ENCODE measurements at places on chromosomes 6 and 20.

DNA sequence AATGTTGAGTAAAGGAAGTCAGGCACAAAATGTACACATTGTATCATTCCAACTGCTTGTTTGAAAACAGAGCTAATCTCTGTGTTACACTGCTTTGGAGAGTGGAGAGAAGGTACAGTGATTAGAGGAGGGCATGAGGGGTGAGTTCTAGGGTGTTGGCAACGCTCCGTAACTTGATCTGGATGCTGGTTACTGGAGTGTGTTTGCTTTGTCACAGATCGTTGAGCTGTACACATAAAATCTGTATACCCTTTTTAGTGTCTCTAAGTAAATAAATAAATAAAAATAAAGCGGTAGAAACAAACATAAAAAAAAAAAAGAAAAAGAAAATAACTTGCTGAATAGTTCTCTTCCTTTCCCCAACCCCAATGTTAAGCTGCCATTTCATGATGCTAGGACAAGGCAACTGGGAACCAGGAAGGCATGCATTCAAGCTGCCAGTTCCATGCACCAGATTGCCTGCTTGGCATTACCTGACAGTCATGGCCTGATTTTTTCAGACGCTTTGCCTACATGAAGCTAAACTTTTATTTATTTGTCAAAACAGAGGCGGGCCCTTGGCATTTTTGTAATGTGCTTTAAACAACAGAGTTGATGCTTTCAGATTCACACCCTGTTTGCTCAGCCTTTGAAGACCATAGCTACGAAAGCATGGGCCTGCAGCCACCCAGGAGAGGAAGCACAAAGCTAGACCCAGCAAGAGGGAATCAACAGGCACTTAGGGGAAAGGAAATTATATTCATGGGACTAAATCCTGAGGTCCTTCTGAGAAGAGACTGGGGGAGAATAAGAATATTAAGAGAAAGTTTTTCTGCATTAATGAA, 21.2 kb downstream of the TNFRSF21 start:
- DNase-seq, result no peak

DNA sequence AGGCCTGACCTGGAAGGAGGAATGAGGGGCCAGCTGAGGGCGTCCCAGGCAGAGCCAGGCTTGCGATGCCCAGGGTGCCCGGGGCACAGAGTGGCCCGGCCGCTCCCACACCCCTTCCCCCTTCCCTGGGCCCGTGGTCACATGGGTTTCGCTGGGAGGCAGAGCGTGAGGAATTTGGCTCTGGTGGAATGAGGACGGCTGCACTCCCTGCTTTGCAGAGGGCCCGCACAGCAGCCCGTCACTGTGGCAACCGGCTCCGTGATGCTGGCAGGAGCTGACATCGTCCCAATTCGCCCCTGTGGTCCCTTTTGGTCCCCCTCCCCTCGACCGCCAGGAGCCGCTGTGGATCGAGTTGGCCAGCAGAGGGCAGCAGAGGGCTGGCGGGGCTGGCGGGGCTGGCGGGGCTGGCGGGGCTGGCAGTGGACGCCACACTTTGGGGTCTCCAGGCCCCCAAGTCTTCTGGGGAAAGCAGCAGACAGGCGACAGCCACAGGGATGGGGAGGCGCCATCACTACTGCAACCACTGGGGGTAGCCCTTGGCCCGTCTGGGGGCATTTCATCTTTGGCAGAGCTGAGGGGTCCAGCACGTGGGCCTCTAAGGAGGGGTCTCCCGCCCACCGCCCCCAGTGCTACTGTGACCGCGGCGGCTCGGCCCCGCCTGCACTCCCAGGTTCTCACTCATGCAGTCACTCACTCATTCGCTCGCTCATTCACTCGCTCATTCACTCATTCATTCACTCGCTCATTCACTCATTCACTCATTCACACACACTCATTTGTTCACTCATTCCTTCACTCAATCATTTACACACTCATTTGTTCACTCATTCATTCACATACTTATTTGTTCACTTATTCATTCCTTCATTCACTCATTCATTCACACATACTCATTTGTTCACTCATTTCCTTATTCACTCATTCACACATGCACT, 49.7 kb upstream of the BHLHE23 start:
- DNase-seq, result peak; percentile 27

DNA sequence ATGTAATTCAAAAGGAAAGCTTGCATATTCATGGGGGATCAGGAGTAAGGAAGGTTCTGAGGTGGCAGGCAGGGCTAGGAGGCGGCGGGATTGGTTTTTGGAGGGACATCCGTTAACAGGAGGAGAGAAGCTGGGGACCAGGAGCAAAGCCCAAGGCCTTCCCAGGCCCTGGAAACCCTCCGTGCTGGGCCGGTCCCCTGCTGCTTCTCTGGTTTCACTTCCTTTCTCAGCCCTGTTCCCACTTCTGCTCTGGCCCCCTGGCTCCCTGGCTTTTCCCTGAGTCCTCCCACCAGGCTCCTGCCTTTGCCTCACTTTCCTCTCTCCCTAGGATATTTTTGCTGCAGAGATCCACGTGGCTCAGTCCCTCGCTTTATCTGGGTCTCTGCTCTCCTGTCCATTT, 26.4 kb upstream of the SALL4 start:
- no peak for DNase-seq

DNA sequence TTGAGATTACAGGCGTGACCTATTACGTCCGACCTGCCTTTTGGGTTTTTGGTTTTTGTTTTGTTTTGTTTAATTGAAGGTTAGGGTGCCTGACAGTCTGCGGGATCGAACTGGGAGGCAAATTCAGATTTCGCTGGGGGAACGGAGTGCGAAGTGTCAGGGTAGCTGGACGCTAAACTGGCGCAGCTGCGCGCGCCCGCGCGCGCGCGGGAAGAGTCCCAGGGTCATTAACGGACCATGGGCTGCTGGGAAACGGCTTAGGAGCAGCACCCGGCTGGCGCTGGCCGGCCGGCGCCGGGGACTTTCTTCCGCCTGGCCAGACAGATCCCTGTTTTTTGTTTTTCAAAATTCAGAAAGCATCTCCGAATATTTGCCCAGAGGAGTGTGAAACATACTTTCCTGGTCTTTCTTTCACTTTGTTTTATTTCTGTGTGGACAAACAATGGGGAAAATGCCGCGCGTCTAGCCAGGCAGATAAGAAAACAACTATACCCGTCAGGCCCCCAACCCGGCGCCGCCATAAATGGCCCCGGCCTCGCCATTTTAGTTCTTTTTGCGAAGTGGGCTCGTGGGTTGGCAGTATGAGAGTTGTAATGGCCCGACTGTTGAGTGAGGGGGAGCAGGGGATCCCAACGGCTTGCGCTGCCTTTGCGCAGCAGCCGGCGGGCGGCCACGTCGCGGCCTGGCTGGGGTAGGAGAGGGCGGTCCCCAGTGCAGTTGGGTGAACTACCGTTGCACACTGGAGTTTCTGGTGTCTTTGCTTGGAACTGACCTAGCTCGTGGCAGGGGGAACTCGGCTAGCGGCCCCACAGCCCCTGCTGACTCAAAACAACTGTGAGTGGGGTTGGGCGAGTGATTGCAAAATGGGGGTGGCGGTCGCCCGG, 7.1 kb downstream of the HSPA1B start:
- peak; percentile 92 for DNase-seq

Measured in myocyte (in vitro differentiated cells).